ENCODE measurements at places on chromosomes 16 and 17.

- no peak for DNase-seq
Observed at GRCh38 chr17:1050246-1050995, 53.5 kb downstream of the TIMM22 start.

- no peak for DNase-seq
Observed at GRCh38 chr16:7839568-7839967, 506.9 kb downstream of the RBFOX1 start.

DNA sequence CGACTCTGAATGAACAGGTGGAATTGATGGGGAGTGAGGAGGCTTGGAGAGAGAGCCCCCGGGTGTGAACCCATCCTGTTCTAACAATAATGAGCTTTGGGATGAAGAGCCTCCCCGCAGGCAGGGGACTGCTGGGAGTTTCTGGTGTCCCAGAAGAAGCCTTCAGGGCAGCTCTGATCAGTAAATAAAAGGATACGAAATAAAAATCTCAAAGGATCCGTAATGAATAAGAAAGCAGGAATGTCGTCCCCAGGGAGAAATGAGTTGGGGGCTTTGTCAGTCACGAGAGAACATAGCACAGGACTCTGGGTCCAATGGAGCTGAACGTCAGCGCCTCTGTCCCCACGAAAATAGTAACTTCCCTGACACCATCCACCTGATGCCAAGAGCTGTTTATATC lies 113.4 kb downstream of the PITPNC1 start:
- DNase-seq: no peak

- no peak for DNase-seq
Observed at GRCh38 chr16:89624777-89625761, 11.6 kb downstream of the DPEP1 start.

GRCh38 chr17:75130632-75131277 lies 787 bp downstream of the NT5C start:
- DNase-seq: peak; percentile 29

DNA sequence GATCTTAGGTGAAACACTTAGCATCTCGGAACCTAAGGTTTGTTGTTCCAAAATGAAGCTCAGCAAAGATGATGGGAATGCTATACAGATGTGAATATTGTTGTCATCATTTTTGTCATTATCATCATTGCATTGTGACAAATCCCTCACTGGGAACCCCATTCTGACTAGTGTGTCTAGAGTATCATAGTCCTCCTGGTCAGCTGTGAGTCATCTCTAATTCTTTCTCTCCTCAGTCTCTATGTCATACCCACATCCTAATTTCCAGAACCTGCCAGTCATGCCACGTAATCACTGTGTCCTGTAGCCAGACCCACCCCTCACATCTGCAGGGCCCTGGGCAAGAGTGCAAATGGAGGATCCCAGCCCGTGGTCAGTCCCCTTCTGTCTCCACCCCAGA lies 60.5 kb upstream of the CLEC3A start:
- no peak for DNase-seq
